ENCODE measurements at places on chromosomes 4 and X.

DNA sequence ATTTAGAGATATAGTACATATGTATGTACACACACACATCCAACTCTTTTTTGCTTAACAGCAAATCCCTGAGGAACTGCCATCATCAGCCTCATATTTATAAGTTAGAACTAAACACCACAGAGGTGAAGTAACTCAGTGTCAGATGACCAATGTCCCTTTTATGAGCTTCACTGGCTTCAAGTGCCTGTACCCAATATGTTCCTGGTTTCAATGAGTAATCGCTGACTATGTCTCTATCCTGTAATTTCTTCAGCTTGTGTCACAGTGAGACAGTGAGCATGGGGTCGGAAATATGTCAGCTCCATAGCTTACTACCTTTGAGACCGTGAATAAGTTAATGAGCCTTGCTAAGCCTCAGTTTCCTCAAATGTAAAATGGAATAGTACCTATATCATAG is 136.2 kb upstream of the RASGEF1B start:
- DNase-seq, result no peak

DNA sequence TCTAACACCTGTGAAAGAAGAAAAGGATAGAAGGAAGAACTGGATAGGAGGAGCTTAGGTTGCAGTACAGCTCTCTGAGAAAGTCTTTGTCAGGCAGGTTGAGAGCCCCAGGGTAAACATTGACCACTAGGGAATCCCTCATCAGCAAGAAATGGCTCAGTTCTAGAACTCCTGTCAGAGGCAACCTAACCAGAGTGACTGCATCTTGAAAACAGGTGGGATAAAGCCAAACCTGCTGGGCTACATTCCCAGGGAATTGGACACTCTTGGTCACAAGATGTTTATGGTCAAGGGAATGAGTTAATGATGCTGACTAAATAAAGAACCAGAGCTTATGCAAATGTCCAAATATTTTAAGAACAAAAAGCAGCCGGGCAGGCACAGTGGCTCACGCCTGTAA is 108.3 kb upstream of the MED14 start:
- DNase-seq, result no peak

GRCh38 chr4:88609387-88609786 is 17.1 kb downstream of the HERC3 start:
- no peak for DNase-seq

DNA sequence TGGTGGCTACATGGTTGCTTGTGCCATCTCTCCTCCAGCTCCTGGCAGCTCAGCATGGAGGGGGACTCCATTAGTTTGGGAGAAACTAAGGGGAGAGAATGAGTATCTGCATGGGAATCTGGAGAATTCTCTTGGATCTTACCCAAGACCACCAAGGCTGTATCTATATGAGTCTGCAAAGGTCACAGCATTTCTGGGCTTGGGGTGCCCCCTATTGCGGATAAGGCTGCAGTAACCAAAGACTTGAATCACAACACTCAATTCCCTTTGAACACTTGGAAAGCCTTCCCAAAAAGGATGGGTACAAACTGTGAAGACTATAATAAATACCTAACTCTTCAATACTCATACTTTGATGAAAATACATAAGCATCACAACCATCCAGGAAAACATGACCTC is 623.5 kb upstream of the NR3C2 start:
- no peak for DNase-seq

- no peak for DNase-seq
Observed at GRCh38 chrX:26651755-26652154, 435.8 kb downstream of the MAGEB5 start.

DNA sequence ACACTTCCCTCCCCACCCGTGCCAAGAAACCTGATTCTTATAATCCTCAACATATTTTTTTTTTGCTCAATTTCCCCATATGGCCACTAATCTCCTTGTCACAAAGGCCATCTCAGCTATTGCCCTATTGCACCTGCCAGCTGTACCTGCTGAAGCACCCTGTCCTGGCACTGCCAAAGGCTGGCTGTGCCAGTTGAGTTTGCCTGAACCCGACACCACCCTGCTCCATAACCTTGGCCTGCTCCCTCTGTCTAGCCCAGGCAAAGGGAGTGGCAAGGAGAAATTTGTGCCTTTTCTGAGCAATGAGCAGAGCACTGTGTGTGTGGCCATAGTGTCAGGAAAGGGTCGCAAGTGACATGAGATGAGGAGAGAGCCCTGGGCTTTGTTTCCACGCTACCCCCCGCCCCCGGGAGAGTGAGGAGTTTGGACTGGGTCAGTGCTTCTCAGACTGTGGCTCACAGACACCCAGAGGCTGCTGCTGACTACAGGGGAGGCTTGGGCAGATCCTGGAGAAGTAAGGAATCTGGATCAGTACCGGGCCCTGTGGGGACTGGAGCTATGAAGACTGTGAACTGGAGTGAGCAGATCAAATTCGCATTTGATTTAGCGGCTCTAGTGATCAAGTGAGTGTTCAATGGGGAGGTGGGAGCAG is 42.2 kb upstream of the HMGB3 start:
- no peak for DNase-seq
